ENCODE measurements at places on chromosomes 3 and 15.
A peak's percentile ranks its signal among the peaks of the same experiment; 100 is the strongest.

DNA sequence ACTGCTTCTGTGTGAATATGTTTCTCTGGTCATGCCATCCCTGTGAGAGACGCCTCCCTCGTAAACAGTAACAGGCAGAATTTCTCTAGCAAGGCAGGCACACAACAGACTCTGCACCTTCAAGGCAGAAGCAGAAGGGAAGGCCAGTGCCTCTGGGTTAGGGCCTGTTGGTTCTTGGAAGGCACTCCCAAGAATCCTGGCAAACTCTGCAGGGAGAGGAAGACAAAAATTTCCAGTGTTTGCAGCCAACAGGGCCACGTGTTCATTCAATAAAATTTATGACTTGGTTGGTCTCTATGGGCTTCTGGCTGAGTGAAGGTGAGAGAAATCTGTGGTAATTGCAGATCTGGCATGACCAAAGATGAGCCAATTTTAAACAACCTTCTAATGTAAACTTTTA is 39.3 kb downstream of the NFKBIZ start:
- DNase-seq: no peak

GRCh38 chr3:156816794-156817645 is 9.1 kb upstream of the LEKR1 start:
- peak; percentile 45 for DNase-seq

- DNase-seq: no peak
These were observed 1.6 kb downstream of the LNP1 start for GRCh38 chr3:100402891-100403290.

DNA sequence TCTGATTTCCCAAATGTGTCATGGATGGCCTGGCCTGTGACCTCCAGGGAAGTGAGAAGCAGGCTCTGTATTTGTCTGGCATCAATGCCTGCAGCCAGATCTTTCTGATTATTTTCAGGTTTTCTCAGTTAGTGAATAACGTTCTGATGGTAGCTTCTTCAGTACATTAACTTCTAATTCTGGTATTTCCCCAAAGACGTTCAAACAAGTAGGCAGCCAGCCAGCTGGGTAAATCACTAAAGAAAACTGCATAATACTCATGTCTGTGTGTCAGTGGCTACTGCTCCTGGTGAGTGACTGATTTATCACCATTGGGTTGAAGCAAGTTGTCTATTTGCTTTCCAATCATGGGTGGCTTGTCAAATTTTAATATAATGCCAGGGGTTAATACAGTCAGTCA is 162.6 kb upstream of the PFN2 start:
- DNase-seq: no peak

DNA sequence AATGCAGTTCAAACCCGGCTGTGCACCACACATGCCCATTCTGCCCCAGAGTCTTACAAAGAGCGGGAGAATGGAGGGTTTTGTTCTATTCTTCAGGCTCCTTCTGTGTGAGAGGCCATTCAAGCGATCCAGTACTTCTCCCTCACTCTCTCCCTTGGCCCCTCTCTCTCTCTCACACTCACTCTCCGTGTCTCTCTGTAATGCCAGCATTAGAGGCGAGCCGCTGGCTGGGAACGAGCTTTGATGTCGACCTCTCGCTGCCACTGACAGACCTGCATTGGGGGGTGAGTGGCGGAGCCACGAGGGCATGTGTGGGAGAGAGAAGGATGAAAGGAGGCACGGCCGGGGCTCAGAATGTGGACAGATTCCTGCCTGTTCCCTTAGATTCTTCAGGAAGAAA is 231.7 kb upstream of the ARRDC4 start:
- peak; percentile 8 for DNase-seq

GRCh38 chr3:55947406-55947805 is 460.3 kb upstream of the WNT5A start:
- DNase-seq: no peak

DNA sequence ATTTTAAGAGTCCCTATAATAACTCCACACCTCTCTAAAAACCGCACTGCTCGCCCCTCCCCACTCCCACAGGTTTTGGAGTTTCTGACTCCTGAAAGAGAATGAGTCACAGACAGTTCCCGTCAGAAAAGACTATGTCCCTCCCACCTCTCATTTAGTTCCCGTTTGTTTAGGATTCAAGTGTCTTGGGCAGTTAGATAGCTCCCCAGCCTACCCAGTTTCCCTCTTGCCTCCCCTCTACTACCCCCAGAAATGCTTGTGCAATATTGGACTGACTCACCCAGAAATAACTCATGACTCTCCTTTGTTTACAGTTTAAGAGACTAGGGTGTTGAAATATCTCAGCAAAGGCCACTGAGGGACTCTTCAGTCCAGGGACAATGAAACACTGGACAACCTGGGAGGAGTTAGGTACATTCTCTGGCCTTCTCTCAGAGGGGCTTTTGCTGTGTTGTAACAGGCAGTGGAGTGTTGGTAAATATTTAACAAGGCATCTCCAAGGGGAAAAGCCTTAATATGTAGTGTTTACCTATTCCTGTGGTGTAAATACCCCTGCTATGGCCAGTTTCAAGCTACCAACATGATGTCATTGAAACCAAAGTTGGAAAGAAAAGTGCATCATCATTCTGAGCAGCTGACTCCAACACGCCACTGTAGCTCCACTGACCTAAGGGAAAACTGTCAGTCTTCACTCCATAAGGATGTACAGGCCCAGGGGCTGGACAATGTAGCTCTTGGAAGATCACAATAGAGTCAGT is 96.1 kb upstream of the CHD2 start:
- DNase-seq: peak; percentile 83

DNA sequence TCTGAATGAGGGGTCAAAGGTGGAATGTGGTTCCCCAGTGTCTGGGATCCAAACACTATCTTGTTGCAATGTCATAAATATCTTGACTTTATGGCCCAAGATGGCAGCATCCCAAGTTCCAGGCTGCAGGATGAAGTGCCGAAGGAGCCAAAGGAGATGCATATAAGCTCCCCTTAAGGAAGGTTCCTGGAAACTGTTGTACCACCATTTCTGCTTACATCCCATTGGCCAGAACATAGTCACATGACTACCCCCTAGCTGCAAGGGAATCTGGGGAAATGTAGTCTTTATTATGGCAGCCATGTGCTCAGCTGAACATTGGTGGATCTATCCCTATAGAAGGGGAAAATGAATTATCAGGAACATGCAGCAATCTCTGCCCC is 54.3 kb downstream of the BDH1 start:
- DNase-seq: no peak

DNA sequence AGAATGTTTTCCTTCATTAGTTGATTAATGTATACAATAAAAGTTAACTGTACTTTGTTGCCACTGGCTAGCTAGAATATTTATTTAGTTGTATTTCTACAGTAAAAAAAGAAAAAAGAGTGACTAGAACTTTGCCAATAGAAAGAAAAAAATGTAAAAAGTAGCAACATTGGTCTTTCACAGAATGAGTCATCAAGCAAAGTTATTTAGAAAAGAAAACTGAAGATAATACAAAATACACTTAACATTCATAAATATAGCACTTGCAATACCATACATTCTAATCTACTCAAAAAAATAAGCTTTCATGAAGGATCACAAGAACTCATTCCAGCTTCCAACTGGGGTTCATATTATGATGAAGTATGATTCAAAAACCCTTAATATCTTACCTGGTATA is 83.4 kb downstream of the AQR start:
- no peak for DNase-seq

DNA sequence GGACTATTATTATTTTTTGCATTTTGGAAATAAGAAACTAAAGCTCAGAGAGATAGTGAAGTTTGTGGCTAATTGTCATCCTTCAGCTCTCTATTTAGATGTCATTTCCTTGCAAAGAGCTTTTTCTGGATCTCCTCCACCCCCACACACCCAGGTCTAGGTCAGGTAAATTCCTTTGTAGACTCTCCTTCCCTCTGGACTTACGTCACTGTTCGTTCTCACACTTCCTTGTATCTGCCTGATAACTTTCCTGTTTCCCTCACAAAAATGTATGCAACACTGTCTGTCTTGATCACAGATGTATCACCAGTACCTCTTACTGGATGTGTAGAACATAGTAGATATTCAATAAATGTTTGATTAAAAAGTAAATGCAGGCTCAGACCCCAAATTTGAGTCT is 6.1 kb upstream of the MB21D2 start:
- DNase-seq: no peak

DNA sequence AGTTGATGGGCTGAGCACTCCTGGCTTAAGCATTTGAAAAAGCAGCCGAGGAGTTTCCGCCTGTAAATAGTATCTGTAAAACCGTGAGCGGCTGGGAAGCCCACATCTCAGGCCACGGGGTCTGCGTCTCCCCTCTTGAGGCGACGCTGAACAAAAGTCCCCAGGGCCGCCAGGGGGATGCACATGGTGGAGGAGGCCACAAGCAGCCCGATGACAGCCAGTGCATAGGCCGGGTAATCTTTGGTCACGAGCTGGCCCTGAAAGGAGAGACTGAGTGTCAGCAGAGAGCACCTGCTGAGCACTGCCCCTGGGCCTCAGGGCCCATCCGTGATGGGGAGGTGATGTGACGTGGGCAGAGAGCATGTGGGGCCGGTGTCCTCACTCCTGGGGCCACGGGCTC is 37.5 kb downstream of the SLC6A20 start:
- DNase-seq: no peak

DNA sequence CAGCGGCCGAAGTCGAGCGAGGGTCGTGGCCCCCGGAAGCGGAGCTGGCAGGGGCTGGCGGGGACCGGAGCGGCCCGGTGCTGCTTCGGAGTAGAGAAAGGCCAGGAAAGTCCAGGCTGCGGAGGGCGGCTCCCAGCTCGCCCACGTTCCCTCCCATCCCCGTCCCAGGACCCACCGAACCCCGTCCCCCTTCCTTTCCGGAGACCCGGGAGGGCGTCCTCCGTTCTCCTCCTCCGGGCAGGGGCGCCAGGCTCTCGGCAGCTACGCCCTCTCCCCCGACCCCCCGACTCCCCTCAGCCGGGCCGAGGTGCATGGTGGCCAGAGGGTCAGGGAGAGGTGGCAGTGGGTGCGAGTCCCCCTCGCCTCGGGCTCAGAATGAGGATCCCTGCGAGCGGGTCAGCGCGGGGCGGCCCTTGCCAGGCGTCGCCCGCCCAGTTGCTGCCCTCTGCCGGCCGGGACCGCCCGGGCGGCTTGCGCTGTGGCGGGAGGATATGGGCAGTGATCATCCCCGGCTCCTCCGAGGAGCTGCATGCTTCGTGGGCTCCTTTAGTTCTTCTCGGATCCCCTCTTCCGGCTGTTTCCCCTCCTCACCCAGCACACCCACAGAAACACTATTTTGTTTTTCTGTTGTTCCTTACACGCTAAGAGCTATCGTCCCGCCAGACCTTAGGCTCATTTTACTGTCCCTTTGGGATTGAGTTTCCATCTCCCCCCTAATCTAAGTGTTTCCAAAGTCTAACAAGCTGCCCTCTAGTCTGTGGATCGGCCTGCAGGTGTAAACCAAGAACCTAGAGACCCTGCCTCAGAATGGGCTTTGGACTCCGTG is 744 bp upstream of the ALDH1A2 start:
- DNase-seq: peak; percentile 11

- DNase-seq: no peak
These were observed 51.8 kb upstream of the ADPGK start for GRCh38 chr15:72835294-72835890.

DNA sequence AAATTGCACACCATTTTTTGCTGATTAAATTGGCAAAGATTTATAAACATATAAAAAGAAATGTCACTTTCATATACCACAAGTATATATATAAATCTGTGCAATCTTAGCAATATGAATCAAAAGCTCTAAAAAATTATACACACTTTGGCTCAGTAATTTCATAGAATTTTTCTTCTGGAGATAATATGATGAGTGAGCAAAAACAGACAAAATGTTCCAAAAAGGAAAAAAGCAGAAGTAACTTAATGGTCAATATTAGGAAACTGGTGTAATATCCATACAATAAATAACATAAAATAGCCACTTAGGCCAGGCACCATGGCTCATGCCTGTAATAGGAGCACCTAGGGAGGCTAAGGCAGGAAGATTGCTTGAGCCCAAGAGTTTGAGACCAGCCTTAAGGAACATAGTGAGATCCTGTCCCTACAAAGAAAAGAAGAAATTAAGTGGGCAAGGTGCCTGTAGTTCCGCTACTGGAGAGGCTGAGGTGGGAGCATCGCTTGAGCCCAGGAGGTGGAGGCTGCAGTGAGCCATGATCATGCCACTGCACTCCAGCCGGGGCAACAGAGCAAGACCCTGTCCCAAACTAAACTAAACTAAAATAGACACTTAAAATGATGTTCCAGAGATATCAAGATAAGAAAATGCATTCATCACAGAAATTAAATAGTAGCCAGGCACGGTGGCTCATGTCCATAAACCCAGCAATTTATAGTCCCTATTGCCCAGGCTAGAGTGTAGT is 52.1 kb downstream of the TFDP2 start:
- DNase-seq: no peak

DNA sequence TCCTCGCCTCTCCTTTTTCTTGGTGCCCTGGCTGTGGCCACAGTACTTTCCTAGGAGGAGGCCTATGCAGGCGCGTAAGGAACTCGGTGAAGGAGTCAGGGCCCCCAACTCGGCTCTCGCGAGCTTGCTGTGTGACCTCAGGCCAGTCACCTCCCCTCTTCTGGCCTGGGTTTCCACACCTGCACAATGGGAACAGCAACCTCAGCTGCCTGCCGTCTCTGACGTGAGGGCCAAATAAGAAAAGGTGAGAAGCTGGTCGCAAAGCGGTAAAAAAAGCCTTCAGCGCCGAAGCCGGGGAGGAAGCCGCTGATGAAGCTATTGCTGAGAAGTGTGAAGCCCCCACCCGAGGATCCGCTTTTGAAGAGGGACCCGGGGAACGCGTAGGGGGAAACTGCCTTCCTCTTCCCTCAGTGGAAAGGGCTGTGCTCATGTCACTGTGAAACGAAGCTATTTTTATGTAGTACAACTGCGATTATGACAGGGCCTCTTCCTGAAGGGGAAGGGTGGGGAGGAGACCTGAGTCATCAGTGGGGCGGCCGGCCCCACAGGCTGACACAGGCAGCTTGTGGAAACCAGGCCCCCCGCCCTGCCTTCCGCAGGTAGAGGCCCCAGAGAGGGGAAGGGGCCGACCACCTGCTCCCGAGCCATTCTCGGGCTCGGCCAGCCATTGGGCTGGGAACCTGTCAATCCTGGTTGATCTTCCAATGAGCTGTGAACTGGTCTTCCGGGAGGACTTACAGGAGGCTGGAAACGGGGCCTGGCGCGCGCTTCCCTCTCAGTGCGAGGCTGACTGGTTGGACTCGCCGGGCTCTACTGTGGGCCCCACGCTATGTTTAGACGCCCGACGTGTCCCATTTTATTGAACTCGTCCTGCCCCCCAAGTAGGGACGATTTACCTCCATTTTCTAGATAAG is 18.0 kb upstream of the ANKDD1A start:
- peak; percentile 92 for DNase-seq

GRCh38 chr3:56921573-56922453 is 120.1 kb upstream of the ARHGEF3 start:
- no peak for DNase-seq

DNA sequence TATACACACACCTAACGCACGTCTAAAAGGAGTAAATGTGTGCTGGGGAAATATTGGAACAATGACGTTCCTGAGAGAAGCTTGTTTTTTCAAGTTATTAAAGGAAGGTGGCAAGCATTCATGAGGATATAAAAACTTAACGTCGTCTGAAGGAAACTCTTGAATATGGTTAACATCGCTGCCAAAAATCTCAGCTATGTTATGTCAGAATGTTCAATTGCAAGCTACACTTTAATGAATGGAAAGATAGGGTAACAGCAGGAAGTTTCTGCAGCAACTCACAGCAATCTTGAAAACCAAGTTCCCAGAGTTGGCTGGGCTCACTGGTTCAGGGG is 54.3 kb upstream of the MEF2A start:
- DNase-seq: no peak

Data from putamen (tissue), 1 donor.